HAP-1 (cell line): ENCODE measurements at places on chromosomes 7 and 10.

- DNase-seq = no peak
Measured at GRCh38 chr10:23253780-23254179, 61.7 kb downstream of the PTF1A start.

GRCh38 chr10:52786098-52786497 lies 13.5 kb upstream of the MBL2 start:
- no peak for DNase-seq

- DNase-seq = no peak
Measured at GRCh38 chr7:138276891-138277290, 183.2 kb upstream of the TRIM24 start.

DNA sequence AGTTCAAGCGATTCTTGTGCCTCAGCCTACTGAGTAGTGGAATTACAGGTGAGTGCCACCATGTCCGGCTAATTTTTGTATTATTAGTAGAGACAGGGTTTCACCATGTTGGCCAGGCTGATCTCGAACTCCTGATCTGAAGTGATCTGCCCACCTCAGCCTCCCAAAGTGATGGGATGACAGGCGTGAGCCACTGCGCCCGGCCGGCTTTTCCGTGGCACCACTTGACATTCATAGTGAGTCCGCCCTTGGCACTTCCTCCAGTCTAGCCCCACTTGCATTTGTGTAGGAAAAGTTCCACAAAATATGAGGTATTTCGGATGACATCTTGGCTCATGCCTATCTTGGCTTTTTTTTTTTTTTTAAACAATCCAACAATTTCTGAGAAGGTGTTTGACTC lies 128.1 kb upstream of the ACBD5 start:
- DNase-seq = no peak

DNA sequence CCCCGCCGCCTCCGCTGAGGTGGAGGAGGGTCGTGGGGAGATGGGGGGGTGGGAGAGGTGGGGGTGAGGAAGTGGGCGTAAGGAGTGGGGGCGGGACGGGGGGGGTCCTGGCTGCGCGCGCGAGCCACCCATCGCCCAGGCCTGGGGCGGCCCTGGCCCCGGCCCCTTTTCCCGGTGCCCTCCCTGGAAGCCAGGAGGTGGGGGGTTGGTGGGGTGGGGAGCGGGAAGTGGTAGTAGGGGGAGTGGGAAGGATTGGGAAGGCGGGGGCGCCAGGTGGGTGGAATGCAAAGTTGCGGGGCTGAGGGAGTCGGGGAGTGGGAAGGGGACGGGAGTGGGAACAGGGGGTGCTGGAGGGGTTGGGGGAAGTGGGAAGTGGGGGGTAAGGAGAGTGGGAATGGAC lies 319 bp upstream of the MMD2 start:
- no peak for DNase-seq

GRCh38 chr10:7317786-7318446 lies 92.9 kb downstream of the SFMBT2 start:
- DNase-seq = no peak

DNA sequence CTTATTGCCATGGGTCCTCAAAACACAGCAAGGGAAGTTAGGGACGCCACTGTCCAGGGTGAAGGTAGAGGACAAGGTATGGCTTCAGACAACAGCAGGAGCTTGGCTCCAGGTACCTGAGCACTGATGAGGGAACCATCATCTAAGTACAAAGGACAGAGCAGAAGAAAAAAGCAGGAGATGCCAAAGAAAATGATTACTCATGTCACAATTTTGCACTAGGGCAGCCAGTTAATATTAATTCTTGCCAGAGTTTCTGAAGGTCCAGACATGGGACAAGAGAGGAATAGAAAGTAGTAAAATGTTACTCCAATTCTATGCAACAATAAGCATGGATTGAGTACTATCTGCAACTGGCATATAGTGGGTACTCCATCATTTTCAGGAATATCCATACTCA lies 14.1 kb downstream of the PTN start:
- DNase-seq = no peak

- DNase-seq = no peak
Measured at GRCh38 chr10:47300429-47300931, 483 bp downstream of the GDF10 start.

- no peak for DNase-seq
Measured at GRCh38 chr7:74587435-74588126, 69.9 kb upstream of the GTF2I start.

DNA sequence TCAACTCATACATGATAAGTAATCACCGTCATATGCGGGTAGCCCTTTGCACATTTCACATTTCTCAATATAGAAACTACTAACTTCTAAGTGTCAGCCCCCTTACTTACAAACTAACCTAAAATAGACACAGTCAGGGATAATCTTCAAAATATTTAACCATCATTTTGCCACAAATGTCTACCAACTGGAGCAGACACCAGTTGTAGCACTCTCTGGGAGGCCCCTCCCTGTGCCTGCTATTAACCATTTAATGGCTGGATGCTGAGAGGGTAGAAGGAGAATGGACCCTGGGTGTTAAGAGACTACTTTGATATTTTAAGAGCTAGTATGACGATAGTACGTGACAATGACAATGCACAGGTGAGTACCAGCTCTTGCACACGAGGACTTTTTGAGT lies 116.4 kb downstream of the SORBS1 start:
- no peak for DNase-seq
